SW 1271 (cell line): ENCODE measurements at places on chromosomes 3 and 15.

DNA sequence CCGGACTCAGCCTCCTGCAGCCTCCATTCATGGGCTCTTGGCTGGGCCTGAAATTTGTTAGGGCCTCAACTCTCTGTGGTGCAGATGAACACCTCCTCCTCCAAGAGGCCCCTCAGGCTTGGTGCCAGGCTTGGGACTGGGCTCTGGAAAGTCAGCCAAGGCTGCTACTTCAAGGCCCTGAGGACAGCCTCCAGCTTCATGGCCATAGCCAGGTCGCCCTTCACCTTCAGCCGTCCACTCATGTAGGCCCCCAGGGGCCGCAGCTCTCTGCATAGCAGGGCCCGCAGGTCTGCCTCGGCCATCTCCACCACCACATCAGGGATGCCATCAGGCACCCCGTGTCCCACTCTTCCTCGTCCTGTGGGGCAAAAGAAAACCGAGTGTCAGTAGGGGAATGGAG lies 8.3 kb downstream of the STOML1 start:
- no peak for DNase-seq

DNA sequence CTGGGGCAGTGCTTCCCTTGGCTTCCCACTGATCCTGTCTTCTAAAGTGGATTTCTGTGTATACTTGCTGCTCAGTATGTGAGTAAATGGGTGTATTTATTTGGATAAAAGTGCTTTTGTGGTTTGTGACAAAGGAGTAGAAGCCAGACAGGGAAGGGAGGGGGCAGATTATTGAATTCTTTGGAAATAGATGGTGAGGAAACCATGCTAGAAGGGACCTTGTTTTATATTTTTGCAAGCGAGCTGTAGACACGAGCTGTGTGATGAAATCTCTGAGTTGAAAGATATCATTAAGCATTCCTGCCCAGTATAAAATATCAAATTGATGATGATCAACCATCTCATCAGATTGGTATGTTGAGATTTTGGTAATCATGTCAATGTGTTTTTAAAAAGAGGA lies 68.9 kb downstream of the DUT start:
- no peak for DNase-seq

- no peak for DNase-seq
Measured at GRCh38 chr15:47188758-47189507, 528.4 kb upstream of the SEMA6D start.

GRCh38 chr3:66036586-66037148 lies 2.1 kb downstream of the MAGI1 start:
- no peak for DNase-seq

DNA sequence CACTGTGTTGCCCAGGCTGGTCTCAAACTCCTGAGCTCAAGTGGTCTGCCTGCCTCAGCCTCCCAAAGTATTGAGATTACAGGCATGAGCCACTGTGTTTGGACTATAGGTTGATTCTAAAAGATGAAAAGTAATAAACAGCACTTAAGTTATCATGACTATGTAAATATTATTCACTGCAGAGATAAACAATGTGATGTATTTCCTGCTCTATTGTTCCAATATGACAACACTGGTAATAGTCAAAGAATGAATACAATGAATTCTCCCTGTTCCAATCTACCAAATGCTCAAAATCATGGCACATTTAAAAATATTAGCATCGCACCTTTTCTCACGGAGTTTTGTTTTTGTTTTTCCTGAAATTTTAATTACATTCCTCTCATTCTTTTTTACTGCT lies 36.8 kb upstream of the TBL1XR1 start:
- no peak for DNase-seq

GRCh38 chr3:45464336-45465170 lies 76.2 kb downstream of the LARS2 start:
- DNase-seq = no peak

GRCh38 chr15:78995921-78996893 lies 51.4 kb upstream of the CTSH start:
- DNase-seq = no peak

- DNase-seq = no peak
Measured at GRCh38 chr3:126558336-126559071, at the start of gene C3orf22. Gene C3orf22, minus strand, starts transcription at chr3:126558932. Its CDS starts 5,542 bp downstream, at chr3:126553390.

GRCh38 chr3:87997298-87997697 lies 61.5 kb downstream of the CGGBP1 start:
- DNase-seq = no peak

DNA sequence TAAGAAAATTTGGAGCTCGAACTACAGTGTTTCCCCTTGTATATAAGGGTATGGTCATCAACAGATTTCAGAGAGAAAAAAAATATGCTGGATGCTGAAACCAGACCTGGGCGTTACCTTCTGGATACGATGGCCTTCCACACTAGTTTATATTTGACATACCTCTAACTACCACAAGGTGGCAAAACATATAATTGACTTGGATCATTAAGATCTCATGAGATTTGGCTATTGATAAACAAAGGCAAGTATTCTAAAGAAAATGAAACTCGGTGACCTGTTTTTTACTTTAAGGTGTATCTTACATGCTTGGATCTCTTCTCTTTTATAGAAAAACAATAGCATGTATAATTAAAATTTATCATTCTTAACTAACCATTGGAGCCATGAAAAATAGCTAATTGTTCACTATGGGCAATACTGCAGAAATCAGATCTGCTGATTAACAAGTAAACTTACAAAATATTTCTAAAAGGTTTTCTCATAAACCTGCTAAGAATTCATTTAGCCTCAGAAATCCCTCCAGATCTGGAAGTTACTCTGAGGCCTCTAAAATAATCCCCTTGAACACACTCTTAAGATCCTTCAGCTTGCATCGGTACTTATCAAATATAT lies 300.6 kb upstream of the KCNH8 start:
- peak; percentile 40 for DNase-seq

DNA sequence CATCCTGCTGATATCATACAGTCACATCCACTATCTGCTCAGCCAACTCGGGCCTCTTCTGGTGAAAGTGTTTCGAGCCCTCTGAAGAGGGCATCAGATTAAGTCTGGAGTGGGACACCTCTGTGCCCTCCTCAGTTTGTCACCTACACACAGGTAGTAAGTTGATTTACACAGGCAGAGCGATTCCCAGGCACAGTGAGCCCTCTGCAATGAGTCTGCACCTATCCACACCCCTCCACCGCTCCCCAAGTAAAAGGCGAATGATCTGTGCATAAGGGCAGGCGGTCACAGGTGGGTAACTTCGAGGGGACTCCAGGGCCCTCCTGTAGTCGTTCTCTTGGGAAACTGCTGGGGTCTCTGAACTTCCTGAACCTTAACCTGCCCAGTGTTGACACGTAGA lies 152.0 kb downstream of the ATP10A start:
- DNase-seq = no peak

GRCh38 chr3:43180027-43180426 lies 74.1 kb upstream of the POMGNT2 start:
- peak; percentile 24 for DNase-seq

DNA sequence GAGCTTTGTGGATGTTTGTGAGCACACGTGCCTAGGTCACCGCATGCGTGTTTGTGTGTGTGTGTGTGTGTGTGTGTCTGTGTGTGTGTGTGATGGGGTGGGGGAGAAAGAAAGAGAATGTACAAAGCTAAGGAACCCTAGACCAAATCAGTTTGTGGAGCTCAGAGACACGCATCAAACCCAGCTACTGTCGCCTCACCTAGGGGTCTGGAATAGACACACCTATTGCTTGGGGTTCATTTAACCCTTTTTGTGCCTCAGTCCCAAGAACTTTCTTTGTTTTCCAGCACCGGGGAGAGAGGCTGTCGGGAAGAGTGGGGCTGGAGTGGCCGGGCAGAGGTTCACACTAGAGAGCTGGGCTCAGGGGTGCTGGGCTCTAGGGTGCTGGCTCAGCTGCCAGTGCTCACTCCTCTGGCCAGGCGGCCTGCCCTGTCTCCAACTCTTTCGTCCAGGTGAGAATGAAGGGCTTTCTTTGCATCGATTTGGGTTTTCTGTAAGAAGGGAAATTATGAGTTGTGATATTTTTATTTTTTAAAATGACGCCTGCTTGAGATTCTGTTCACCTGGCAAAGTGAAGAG lies 221.6 kb downstream of the MEIS2 start:
- DNase-seq = no peak

DNA sequence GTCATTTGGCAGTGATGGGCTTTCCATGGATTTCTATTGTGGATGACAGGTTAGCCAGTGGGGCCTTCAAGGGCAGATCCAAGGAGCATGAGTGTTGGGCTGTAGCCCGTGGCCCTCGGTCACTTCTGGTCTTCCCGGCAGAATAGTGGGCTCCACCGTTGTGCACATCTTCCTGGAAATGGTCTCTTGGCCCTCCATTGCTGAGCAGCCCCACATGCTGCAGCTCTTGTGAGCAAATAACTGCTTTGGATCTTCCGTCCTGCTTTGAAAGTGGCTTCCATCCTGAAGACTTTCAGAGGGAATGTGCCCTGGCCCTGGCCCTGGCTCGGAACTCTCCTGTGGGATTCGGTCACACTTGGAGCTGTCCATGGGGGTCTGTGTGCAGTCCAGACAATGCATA lies 102.8 kb downstream of the SNRPN start:
- DNase-seq = no peak

- DNase-seq = no peak
Measured at GRCh38 chr3:32009101-32009500, 27.6 kb downstream of the ZNF860 start.

DNA sequence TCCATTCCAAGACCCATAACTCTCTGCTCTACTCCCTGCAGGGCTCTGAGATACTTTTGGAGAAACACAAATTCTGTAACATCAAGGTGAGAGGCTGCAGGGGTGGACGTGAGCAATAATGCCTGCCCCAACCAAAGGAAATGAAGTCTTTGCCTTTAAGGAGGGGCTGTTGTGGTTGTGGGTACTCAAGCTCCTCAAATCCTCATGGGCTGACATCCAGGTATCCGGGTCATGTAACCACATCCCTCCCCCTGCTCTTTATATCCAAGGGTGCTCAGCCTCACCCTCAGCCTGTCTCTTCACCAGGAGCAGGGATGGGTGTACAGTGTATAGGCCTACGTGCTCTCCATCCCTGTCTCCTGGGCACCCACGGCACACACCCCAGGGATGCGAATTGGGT lies 32.3 kb downstream of the NOX5 start:
- no peak for DNase-seq

- peak; percentile 47 for DNase-seq
Measured at GRCh38 chr15:39580117-39580484, 778 bp upstream of the THBS1 start.

DNA sequence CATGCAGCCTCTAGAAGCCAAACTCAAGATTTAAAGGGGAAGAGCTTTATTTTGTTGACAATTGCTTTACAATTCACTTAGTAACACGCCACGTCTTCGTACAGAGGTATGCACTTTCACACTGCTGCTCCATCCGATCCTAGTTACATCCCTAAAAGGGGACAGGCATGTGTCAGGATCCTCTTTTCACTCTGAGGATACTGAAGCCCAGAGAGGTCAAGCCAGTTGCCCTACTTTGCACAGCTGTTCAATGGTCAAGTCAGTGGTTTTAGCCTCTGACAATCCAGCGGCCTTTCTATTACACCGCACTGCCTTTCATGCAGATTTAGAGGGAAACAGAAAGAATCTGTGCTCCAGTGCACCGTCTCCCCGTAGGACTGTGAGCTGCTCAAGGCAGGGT lies 44.9 kb upstream of the CHRNB4 start:
- DNase-seq = no peak

- no peak for DNase-seq
Measured at GRCh38 chr3:48612309-48612708, 2.9 kb upstream of the UQCRC1 start.

- no peak for DNase-seq
Measured at GRCh38 chr15:77104155-77104554, 33.2 kb upstream of the TSPAN3 start.

- peak; percentile 23 for DNase-seq
Measured at GRCh38 chr3:183073839-183074238, 25.5 kb downstream of the MCCC1 start.

GRCh38 chr3:72811571-72811970 lies 36.7 kb downstream of the SHQ1 start:
- no peak for DNase-seq

DNA sequence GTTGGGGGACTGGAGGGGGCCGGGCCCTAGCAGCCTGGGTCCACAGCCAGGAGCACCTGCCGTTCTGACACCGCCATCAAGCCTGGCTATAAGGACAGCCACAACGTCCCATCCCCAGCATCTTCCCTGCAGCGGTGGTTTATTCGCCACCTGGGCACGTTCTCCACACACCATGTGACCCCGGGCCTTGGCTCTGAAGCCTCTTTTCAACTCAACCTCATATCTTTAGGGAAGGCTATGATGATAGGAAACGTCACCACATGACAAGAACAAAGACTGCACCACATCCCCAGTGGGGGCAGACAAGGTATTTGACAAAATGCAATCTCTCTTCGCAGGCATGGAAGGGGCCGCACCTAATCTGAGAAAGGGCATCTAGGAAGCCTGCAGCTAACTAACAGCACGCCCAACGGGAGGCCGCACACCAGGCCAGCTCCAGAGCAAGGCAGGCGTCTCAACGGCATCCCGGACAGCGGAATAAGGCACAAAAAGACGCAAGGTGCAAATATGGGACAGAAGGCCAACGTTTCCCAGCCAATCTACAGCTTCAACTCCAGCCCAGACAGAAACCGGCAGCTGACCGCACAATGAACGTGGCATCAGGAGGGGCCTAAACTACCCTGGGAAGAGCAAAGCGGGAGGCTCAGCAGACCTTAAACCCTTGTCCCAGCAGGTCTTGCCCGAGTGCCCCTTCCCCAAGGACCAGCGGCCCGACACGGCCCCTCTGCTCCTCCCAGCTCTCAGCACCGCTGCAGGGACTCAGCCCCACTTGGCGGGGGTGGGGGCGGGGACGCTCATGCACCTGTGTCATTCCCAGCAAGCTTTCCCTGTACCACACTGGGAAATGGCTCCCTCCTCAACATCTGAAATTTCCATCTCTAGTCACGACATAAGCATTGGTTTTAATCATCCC lies 41.9 kb downstream of the NIPA2 start:
- no peak for DNase-seq

- no peak for DNase-seq
Measured at GRCh38 chr15:30073915-30074314, 8.8 kb upstream of the GOLGA8J start.

DNA sequence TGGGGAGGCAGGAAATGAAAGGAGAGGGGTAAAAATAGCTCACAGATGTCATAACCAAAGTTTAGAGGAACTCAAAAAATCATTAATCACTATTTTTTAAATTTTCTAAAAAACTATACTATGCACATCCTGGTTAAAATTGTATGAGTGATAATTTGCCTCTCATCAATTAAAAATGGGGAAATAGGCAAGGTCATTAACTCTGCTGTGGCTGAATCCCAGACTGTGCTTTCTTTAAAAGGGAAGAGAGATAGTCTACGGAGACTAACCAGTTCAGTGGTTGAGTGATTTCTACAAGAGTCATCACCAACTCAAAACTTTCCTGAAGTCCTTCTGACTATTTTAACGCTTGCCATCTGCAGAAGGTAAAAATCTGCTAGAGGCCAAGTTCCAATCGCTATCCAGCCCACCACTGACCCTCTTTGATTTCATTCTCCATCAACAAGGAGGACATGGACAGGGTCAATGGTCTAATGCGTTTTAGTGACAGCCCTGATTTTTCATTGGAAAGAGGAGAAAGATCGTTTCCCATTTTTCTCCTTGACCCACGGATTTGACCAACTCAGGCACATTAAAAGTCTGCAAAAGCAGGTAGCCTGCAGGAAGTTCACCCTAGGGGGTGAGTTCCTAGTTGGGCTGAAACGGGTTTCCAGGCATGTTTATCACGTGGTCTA lies 850 bp downstream of the SUCLG2 start:
- DNase-seq = no peak

GRCh38 chr15:39246523-39246922 lies 334.4 kb upstream of the THBS1 start:
- DNase-seq = no peak
